Inflammatory macrophage treated with lipopolysaccharide for 1 hour (primary cell): ENCODE measurements at places on chromosomes 11 and 22.
A peak's percentile ranks its signal among the peaks of the same experiment; 100 is the strongest.

DNA sequence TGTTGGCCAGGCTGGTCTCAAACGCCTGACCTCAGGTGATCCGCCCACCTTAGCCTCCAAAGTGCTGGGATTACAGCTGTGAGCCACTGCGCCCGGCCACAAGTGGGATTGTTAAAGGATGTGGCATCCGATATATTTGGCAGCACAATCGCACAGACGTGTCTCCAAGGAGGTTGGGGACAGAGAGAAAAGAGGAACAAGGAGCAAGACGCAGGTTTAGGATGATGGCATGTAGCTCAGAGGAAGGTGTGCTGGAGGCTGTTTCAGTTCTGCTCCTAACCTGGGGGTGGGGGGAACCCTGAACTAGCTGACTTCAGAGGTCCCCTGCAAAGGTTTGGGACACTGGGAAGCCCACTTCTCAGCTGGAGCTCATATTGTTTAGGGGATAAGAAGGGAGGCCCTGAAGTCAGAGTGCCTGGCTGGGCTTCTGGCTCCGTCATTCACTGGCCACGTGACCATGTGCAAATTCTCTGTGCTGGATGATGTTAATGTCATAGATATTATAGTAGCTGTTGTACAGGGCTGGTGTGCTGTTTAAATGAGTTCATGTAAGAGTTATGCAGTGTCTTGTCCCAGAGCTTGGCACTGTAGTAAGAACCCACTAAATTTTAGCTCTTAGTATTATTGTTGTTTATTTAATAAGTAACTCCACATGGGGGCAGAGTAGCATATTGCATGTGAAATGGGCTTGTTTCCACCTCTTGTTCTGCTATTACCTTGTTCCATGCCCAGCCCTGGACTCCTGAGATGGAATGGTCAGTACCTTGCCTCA lies 129.7 kb downstream of the ST3GAL4 start:
- DNase-seq, result no peak

DNA sequence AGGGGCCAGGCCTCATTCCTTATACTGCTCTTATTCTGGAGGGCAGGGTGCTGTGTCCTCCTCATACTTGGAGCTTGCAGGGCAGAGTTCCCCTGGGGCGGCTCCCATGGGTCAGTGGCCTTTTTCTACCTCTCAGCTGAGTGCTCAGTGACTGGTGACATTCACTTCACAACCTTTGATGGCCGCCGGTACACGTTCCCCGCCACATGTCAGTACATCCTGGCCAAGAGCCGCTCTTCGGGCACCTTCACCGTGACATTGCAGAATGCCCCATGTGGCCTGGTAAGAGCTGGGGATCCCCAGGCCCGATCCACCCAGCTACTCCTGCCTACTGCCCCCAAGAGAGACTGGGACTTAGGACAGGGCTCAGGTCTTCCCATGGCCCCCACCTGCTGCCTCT lies 14.5 kb downstream of the OTOG start:
- no peak for DNase-seq

DNA sequence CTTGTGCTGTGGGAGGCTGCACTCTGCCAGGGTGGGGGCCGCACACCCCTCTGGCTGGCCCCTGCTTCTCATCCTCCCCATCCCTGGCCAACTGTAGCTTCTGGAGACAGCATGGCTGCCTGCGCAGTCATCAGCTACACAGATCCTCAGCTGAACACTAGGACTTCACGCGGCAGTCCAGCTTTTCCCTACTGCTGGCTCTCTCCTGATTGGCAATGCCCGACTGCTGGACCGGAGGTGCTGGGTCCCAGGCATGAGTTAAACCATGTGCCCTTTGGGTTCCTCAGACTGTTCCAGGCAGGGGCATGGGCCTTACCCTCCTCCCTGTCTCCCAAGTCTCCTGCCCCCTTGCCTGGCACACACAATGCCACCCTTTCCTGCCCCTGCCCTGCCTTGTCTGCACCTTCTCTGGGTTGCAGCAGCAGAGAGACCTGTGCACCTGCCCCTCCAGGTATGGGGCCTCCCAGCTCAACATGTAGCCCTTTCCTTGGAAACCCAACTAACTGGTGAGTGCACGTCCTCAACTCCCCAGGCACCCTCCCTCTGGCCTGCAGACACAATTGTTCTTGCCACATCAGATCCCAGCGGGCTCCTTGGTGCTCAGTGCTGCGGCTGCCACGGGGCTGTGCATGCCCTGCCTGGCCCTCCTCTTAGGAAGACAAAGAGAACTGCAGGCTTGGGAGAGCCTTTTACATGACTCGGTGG lies 1039.2 kb downstream of the TBC1D22A start:
- DNase-seq, result no peak

GRCh38 chr11:102268985-102269470 lies 48.3 kb upstream of the BIRC3 start:
- no peak for DNase-seq

DNA sequence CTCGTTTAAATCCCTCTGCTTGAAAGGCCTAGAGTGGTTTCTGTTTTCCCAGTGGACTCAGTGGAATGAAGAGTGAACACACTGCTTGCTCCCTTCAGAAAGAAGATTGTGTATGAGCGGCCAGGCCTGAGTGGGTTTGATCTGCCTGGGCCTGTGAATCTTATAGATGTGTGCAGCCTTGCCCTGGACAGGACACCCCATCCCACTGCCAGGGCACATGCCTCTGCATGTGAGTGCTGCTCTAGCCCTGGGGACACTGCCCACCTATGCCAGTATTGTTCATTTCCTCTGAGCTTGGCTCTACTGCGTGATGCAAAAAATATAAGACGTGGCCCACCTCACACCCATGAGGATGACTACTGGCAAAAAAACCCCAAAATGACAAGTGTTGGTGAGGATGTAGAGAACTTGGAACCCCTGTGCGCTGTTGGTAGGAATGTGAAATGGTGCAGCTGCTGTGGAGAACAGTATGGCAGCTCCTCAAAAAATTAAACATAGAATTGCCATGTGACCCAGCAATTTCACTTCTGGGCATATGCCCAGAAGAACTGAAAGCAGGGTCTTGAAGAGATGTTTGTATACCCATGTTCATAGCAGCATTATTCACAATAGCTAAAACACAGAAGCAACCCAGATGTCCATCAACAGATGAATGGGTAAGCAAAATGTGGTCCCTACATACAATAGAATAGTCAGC lies 27.3 kb upstream of the NECTIN1 start:
- no peak for DNase-seq

DNA sequence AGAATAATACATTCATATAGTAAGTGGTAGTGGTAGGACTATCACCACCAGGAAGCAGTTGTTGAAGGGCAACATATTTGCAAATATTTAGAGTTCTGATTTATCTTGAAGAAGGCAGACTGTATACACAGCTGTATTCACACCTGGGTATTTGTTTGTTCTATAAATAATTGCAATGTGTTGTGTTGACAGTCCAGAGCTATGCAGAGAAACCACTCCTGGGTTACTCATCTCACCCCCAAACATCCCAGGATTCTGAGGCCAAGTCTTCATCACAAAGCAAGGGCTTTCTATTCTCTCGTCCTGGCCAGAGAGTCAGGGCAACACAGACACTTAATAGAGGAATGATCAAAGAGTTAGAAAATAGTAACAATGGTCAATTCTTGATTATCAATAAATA lies 102.1 kb upstream of the FAT3 start:
- no peak for DNase-seq

- no peak for DNase-seq
These were observed 1312.9 kb downstream of the FAM181B start for GRCh38 chr11:81420668-81421250.

- DNase-seq, result no peak
These were observed 34.6 kb downstream of the ZNRF3 start for GRCh38 chr22:28917747-28918549.

DNA sequence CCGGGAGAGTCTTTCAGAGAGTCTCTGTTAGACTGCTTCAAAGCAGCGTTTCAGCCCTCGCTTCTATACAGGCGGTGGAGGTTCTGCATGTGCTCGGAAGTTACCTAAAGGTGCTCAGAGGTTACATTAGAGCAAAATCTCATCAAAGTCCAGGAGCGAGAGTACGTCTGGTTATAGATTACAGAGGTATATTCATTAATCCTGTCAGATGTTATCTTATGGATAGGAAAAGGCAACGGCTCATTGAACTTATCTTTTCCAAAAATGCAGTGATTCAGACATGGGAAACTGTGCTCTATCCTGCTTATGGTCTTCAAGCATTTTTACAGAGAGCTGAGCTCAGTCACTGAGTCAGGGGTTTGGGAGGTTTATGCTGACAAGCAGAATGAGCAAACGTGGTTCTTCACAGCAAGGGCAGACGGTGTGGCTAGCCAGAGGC lies 9.1 kb upstream of the ZBED5 start:
- no peak for DNase-seq

- no peak for DNase-seq
These were observed 55.3 kb upstream of the GCAT start for GRCh38 chr22:37752189-37753087.

GRCh38 chr11:116467823-116468222 lies 305.0 kb downstream of the BUD13 start:
- DNase-seq, result no peak

DNA sequence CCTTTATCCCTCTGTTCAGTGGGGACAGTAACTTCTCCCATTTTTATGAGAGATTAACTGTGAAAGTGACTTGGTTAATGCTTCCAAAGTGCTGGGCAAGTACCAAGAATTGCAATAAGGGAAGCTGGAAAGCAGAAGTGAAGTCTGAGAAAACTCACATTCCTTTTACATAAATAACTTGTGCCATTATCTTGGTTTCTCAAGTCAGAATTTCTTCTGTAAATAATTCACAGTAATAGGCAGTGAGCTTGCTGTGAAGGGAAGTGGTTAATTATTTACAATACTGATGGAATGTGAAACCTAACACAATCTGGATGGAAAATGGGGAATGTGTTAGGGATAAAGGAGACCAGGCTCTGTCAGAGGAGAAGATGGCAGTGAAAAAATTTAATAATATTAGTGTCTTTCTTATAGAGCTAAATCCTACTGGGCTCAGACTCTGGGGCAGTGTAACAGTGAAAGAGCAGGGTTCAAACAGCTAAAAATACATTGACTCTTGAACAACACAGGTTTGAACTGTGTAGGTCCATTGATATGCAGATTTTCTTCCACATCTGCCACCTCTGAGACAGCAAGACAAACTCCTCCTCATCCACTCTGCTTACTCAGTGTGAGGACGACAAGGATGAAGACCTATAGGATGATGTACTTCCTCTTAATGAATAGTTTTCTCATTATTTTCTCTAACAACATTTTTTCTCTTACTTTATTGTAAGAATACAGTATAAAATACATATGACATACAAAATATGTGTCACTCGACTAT lies 251.5 kb upstream of the ISX start:
- DNase-seq, result no peak

DNA sequence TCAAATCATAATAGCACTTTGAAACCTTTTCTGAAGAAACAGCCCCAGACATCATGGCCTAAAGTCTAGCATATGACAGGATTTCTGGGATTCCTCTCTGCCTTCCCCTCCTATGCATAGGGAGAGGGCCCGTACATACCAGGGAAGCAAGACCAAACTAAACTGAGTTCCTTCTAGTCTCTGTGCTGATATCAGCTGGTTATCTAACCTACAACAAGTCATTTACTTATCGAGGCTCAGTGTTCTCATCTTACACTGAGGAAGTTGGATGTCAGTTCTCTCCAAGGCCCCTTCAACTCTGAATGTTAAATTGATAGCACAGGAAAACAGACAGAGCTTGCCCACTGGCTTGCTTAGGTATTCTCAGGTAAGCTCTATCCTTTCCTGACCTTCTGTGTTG lies 17.0 kb upstream of the GRIK4 start:
- DNase-seq, result no peak

GRCh38 chr11:122734848-122735496 lies 79.5 kb downstream of the UBASH3B start:
- DNase-seq, result no peak

GRCh38 chr11:82889133-82890001 lies 10.9 kb downstream of the PRCP start:
- DNase-seq, result peak; percentile 71

DNA sequence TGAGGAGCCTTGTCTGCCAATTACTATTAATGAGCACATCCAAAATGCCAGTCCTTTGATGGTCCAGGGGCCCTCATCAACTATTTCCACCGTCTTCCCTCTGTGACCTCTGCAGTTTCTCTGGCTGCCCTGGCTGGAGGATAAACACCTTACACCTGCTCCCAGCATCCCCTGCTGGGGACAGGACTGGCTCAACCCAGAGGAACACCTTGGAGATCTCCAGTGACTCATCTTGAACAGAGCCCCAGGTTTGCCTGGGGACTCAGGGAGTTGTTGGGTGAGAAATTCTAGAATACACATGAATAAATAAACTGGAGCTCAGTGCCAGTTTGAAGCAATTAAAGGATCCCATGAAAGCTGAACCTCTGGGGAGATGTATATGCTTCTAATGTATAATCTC lies 24.0 kb upstream of the ELF5 start:
- no peak for DNase-seq

DNA sequence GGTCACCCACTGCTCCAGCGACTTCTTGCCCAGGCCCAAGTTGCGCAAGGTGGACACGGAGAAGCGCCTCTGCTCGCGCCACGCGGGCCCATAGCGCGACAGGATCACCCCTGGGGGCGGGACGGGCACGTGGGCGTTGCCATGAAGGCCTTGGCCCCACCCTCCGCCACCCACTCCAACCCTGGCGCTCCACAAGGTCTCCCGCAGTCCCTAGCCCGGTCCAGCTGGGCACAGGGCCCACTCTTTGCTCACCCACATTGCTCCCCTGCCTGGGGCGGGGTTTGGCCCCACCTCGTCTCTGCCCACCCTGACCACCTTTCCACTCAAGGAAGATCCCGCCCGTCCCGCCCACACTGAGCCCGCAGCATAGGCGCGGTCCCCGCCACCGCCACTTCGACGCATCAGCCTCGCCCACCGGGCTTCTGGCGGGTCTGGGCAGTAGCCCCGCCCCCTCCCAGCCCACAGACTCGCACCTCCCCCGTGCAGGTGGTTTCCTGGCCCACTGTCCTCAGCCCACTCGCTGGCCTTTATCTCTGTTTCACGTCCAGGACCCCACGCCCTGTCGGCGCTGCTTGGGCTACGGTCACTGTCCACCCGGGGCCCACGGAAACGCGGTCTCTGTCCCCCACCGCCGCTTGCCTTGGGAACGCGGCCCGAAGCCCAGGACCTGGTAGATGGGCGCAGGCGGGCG lies 12.3 kb upstream of the CYP2D6 start:
- DNase-seq, result no peak

- DNase-seq, result no peak
These were observed 535 bp downstream of the AQP11 start for GRCh38 chr11:77590194-77590782.

DNA sequence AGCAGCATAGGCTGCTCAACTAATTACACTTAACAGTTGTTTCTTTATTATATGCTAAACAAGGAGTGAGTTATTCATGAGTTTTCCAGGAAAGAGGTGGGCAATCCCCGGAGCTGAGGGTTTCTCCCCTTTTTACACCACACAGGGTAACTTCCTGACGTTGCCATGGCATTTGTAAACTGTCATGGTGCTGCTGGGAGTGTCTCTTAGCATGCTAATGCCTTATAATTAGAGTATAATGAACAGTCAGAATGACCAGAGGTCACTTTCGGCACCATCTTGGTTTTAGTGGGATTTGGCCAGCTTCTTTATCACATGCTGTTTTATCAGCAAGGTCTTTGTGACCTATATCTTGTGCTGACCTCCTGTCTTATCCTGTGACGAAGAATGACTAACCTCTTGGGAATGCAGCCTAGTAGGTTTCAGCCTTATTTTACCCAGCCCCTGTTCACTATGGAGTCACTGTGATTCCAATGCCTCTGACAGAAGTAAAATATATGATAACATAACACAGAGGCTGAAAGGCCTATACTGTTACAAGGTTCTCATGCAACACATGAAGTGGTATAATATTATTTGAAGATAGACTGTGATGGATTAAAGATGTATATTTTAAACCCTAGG lies 41.3 kb upstream of the RDX start:
- DNase-seq, result peak; percentile 31

- DNase-seq, result no peak
These were observed 1.8 kb downstream of the LARGE2 start for GRCh38 chr11:45924036-45924915.
